ENCODE measurements at places on chromosomes 3 and 15.

DNA sequence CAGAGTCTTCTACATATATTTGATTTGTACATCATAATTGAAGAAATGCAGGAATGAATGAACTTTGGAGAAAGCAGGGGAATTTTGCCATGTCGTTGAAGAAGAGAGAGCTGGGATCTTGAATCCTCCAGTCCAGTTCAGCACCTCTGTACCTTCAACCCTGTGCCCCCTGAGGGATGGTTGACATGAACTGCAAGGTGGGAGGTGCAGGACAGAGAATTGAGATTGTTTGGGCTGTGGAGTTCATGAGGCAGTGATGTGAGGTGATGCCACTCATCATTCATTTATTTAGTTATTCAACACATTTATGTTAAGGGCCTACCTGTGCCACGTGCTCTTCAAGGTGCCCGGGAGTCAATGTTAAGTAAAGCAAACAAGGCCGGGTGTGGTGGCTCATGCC, 104.6 kb downstream of the ARNT2 start:
- no peak for DNase-seq

GRCh38 chr15:78432664-78433063, 5.4 kb upstream of the IREB2 start:
- DNase-seq = no peak

GRCh38 chr15:66617137-66618090, 51.6 kb upstream of the LCTL start:
- DNase-seq = no peak

DNA sequence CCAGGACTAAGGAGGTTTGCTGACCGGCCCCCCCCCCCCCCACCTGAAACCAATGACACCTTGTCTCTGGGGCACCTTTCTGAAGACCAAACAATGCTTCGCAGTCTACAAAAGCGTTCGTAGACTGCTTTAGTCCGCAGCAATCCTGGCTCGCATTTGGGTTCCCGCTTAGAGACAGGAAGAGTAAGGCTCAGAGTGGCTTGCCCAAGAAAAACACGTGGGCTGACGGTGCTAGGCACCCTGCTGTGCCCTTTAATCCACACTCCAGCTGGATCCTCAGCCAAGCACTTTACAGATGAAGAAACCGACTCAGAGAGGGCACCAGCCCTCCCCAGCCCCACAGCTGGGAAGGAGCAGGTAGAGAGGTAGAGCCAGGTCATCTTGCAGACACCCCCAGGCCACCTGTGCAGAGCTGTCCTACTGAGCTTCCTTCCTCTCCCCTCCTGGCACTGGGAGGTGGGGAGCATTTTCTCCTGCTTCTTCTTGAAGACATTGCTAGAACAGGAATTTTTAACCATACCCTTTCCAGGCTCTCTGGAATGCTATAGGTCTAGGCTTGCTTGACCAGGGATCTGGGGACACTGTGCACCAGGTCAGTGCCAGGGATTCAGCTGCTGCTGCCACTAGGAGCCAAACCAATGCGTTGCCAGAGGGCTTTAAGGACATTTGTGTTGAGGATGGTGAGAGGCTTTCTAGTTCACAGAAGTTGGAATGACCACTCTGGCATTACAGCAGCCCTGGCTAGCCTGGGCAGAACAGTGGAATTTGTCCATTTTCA, 1.0 kb upstream of the KLF15 start:
- DNase-seq = no peak

- no peak for DNase-seq
These were observed 3.6 kb downstream of the CEP19 start for GRCh38 chr3:196708467-196708866.

- no peak for DNase-seq
These were observed at the start of gene IL16 for GRCh38 chr15:81196576-81197254. Gene IL16, plus strand, starts transcription at chr15:81196879. Its CDS starts 28,521 bp downstream, at chr15:81225400.

DNA sequence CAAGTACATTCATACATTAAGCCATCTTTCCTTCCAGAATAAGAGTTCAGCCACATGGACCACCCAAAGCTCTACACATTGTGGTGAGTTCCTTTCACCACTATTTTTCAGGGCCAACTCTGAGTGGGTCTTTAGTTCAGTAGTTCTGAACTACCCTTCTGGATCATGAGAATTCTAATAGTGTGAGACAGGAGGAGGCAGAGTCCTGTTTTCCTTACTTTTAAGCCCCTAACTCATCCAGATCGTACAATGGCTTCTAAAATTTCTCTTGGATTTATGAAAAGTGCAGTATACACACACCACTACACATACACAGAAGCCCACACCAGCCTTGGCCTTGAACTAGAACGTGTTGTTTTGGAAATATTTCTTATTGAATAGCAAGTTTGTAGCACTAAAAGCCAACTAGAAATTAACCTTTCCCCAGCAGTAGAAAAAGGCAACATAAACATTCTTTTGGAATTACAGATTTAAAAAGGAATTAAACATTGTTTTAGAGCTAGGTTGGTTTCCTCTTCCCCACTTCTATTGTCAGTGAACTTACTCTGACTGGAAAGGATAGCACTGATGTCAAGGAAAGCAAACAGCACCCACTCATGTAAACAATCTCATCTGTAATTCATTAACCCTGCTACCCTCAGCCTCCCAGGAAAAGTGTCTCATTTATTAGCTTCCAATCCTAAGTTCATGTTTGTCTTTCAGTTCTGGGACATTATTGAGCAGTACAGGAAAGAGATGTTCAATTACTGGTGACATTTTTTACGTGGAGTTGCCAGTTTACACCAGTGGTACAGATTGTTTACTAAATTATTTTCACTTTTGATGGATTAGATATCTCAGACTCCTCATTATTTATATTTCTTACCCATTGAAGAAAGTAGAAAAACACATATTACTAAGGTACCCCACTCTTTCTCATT, 95.7 kb upstream of the AGTR1 start:
- no peak for DNase-seq

DNA sequence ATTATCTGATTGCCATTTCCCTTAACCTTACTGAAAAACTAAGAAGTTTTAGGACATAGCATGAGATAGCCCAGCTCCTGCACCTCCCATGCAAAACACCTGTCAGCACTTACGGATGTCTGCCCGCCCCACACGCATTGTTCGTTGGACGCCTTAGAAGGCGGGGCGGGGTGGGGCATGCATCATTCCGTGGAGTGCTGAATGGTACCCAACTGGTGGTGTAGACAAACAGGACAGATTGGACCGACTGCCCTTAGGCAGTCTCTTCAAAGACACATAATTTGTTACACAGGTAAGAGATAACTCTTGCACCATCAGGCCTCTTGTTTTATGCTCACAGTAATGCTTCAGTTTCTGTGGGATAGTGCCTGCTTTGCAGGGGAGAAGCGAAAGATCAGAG, 93.8 kb downstream of the SMAD6 start:
- no peak for DNase-seq

All from NCI-H2081 treated with DMSO at 0.1 percent for 48 hours (cell line).